Spinal cord (tissue), 10 donors: ENCODE measurements at places on chromosomes 4 and X. TPM values are rescaled to one million over a fixed set of nuclear protein-coding genes. Genes with fewer than 3 reads are reported as not detected.

LEF1 gene
- polyA plus RNA-seq = 27.4 TPM

RELL1 gene
- 15.1 TPM for polyA plus RNA-seq

RGN gene
- polyA plus RNA-seq = 20.1 TPM

TXK gene
- 0.35 TPM for polyA plus RNA-seq

TEX13C gene
- 0.06 TPM for polyA plus RNA-seq

ENPEP gene
- 2.5 TPM for polyA plus RNA-seq

DCHS2 gene
- 7.3 TPM for polyA plus RNA-seq

MAGEE2 gene
- polyA plus RNA-seq = 3.3 TPM

ALAS2 gene
- 11.6 TPM for polyA plus RNA-seq

TCEAL7 gene
- polyA plus RNA-seq = 155 TPM

CHST7 gene
- polyA plus RNA-seq = 11.0 TPM

NEIL3 gene
- 2.7 TPM for polyA plus RNA-seq

TSPAN7 gene
- polyA plus RNA-seq = 548 TPM

UTP14A gene
- polyA plus RNA-seq = 13.1 TPM

SLC49A3 gene
- polyA plus RNA-seq = 1.6 TPM

AWAT1 gene
- polyA plus RNA-seq = not detected

SGMS2 gene
- polyA plus RNA-seq = 2.0 TPM

TLR10 gene
- polyA plus RNA-seq = 2.7 TPM

PNMA5 gene
- 4.9 TPM for polyA plus RNA-seq

ARSD gene
- polyA plus RNA-seq = 14.5 TPM

YIPF6 gene
- polyA plus RNA-seq = 43.2 TPM

TRIM61 gene
- polyA plus RNA-seq = 3.1 TPM
